ENCODE measurements at places on chromosomes 13 and 19. TPM values are rescaled to one million over a fixed set of nuclear protein-coding genes. Genes with fewer than 3 reads are reported as not detected.
A peak's percentile ranks its signal among the peaks of the same experiment; 100 is the strongest.

- no peak overlapping the region for H3K4me3 ChIP-seq
- no peak overlapping the region for H3K27ac ChIP-seq
- no peaks in the 10 kb centered on the region for H3K36me3 ChIP-seq
- DNase-seq: no peak
Observed at GRCh38 chr13:30744056-30744680, 8.8 kb downstream of the ALOX5AP start.

GRCh38 chr13:109241160-109241559 is 545.2 kb downstream of the IRS2 start:
- peaks cover 4% of the 10 kb centered on the region for H3K36me3 ChIP-seq
- H3K27me3 ChIP-seq: no peaks in the 10 kb centered on the region
- no peak overlapping the region for H3K4me3 ChIP-seq
- H3K27ac ChIP-seq: no peak overlapping the region
- DNase-seq: no peak

Gene ZNF132
- 0.52 TPM for total RNA-seq

Gene WDR88
- total RNA-seq: not detected

Gene ATG4D
- total RNA-seq: 53.3 TPM

Gene PRR22
- total RNA-seq: 6.7 TPM

GRCh38 chr19:18456974-18457373 is 19.0 kb upstream of the ISYNA1 start:
- no peaks in the 10 kb centered on the region for H3K27me3 ChIP-seq
- no peak for DNase-seq
- no peak overlapping the region for H3K4me3 ChIP-seq

DNA sequence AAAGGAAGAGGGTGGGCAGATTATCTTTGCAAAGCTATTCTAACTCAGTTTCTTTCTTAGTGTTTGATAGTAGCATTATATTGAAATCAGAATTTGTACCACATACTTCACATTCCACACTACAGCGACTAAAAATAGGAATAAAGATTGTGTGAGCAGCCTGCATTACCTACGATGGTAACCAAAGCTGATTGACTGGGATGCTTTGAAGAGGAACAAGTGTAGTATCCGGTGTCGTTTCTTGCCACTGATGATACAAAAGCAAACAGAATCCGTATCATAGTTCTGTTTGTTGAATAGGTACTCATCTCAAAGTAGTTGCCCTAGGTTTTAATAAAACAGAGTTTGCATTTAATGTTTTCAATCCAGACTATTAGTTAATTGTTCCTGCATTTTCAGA is 51.2 kb downstream of the FLT3 start:
- H3K27ac ChIP-seq: no peak overlapping the region
- peaks cover 47% of the 10 kb centered on the region for H3K27me3 ChIP-seq
- H3K36me3 ChIP-seq: no peaks in the 10 kb centered on the region
- H3K4me1 ChIP-seq: no peaks in the 10 kb centered on the region
- no peak for DNase-seq

DNA sequence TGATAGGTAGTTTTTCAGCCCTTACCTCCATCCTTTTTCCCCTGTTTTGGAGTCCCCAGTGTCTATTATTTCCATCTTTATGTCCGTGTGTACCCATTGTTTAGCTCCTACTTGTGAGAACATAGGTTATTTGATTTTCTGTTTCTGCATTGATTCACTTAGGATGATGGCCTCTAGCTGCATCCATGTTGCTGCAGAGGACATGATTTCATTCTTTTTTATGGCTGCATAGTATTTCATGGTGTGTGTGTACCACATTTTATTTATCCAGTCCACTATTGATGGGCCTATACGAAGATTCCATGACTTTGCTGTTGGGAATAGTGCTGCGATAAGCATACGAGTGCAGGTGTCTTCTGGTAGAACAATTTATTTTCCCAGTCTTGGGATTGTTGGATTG is 15.0 kb upstream of the ZNF527 start:
- no peaks in the 10 kb centered on the region for H3K27me3 ChIP-seq
- peaks cover 63% of the 10 kb centered on the region for H3K36me3 ChIP-seq
- no peaks in the 10 kb centered on the region for H3K4me1 ChIP-seq
- no peak overlapping the region for H3K27ac ChIP-seq
- no peak overlapping the region for H3K4me3 ChIP-seq
- no peak for DNase-seq

DNA sequence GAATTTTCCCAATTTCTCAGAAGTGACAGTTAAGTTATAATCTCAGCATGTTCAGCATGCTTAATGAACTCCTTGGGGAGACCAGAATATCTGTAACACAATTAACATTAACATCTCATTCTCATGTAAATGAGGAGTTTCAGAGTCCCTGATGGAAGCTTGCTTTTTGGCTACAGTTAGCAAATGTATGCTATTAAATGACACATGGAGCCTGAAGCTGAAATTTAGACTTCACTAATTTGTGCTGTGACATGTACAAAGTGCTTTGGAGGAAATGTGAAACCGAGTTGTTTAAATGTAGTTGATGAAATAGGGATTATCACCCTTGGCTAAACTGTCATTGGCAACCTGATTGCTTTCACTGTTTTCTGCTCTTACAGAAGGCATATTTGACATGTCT is 2265.1 kb upstream of the PCDH20 start:
- H3K27ac ChIP-seq: no peak overlapping the region
- H3K4me3 ChIP-seq: no peak overlapping the region
- DNase-seq: no peak
- H3K4me1 ChIP-seq: no peaks in the 10 kb centered on the region
- no peaks in the 10 kb centered on the region for H3K27me3 ChIP-seq

DNA sequence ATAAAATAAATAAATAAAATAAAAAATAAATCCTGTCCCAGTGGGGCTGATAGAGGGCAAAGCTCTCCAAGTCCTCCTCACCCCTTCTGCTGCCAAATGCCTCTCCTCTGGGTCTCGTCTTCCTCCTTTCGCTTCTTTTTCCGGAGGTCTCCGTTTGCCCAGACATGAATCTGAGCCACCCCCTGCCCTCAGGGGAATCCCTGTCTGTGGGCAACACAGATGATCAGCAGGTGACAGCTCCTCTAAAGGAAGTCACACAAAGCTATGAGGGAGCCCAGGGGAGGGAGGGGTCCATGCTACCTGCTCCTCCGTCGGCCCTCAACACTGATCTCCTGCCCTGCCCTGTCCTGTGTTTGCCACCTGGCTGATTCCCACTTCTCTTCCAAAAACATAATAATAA is 479 bp downstream of the TMEM150B start:
- peaks cover 2% of the 10 kb centered on the region for H3K27me3 ChIP-seq
- no peaks in the 10 kb centered on the region for H3K36me3 ChIP-seq
- no peak for DNase-seq
- H3K4me1 ChIP-seq: no peaks in the 10 kb centered on the region
- peak overlapping the region; percentile 83 for H3K27ac ChIP-seq

- no peak overlapping the region for H3K27ac ChIP-seq
- H3K4me1 ChIP-seq: peaks cover 11% of the 10 kb centered on the region
- H3K27me3 ChIP-seq: peaks cover 30% of the 10 kb centered on the region
- no peaks in the 10 kb centered on the region for H3K36me3 ChIP-seq
Observed at GRCh38 chr19:51140441-51140840, 1.7 kb upstream of the SIGLEC7 start.

DNA sequence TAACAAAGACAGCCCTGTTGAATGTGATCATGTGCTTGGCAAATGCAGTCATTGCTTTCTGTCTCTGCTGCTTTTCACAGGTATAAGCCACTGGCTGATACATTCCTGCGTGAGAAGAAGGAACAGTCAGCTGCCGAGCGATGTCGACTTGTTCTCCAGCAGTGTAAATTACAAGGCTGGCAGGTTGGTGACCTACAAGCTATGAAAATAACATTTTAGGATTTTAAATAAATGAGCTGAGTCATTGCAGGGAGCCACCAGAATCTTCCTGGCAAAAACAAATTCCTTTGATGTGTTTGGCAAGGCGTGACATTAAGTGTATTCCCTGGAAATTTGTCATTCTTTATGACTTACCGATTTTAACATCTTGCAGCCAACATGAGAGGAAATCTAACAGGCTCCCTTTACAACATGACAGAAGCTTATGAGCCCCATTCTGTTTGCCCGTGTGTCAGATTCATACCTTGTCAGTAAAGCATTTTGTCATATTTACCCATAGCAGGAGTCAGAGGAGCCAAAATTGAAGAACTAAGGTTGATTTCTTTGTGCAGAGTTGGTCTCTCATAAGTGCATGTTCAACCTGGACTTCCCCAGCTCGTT is 471.4 kb downstream of the MYO16 start:
- no peak overlapping the region for H3K4me3 ChIP-seq
- H3K4me1 ChIP-seq: peaks cover 4% of the 10 kb centered on the region
- no peaks in the 10 kb centered on the region for H3K27me3 ChIP-seq
- DNase-seq: no peak
- no peak overlapping the region for H3K27ac ChIP-seq

Gene DHRS12
- total RNA-seq: 8.8 TPM

DNA sequence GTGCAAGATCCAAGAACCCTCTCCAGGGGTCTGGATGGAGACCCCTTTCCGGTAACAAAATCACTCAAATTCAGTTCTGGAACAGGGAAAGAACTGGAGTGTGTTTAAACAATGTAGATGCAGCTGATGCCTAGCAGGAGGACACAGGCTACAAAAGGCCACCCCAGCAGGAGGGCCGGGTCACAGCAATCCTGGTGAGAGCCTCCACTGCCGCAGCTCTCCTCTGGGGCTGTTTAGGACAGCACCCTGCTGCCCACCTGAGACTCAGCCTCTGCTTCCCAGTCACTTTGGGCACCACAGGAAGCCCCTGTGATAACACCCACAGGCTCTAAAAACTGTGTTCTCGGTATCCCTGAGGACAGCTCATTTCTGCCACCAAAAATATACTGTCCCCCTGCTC is 318.7 kb upstream of the NBEA start:
- no peaks in the 10 kb centered on the region for H3K27me3 ChIP-seq
- H3K27ac ChIP-seq: no peak overlapping the region
- H3K4me1 ChIP-seq: peaks cover 16% of the 10 kb centered on the region
- no peak for DNase-seq
- no peaks in the 10 kb centered on the region for H3K36me3 ChIP-seq

- H3K4me3 ChIP-seq: no peak overlapping the region
- no peaks in the 10 kb centered on the region for H3K36me3 ChIP-seq
- no peaks in the 10 kb centered on the region for H3K4me1 ChIP-seq
- peak overlapping the region; percentile 83 for H3K27ac ChIP-seq
- DNase-seq: no peak
Observed at GRCh38 chr19:14400951-14401431, 18.1 kb downstream of the DDX39A start.

Gene REXO1
- 40.8 TPM for total RNA-seq

Data from neural crest cell (in vitro differentiated cells).